ENCODE measurements at places on chromosomes 2 and 18.

- DNase-seq, result no peak
Observed at GRCh38 chr2:27912512-27912911, 22.0 kb downstream of the BABAM2 start.

GRCh38 chr2:123540291-123540690 lies 484.8 kb upstream of the CNTNAP5 start:
- DNase-seq, result no peak

GRCh38 chr2:232239951-232240681 lies 138.4 kb upstream of the ALPP start:
- DNase-seq, result no peak

- DNase-seq, result no peak
Observed at GRCh38 chr18:42113529-42114191, 158.6 kb downstream of the PIK3C3 start.

- no peak for DNase-seq
Observed at GRCh38 chr18:26252411-26252810, 26.2 kb downstream of the TAF4B start.

DNA sequence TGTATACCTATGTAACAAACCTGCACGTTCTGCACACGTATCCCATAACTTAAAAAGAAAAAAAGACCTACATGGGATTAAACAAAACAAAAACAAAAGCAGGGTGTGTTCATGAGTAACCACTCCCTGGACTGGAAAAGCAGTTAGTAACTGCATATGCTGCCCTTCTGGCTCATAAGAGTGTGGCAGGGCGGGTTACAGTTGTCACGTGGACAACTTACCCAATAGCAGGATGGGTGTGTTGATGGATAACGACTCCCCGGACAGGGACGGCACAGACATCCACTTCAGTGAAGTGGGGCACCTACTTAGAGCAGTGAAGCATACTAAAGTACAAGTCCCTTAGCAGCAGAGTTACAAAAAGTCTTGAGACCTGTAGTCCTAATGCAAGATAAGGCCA lies 136.7 kb downstream of the CCBE1 start:
- no peak for DNase-seq

DNA sequence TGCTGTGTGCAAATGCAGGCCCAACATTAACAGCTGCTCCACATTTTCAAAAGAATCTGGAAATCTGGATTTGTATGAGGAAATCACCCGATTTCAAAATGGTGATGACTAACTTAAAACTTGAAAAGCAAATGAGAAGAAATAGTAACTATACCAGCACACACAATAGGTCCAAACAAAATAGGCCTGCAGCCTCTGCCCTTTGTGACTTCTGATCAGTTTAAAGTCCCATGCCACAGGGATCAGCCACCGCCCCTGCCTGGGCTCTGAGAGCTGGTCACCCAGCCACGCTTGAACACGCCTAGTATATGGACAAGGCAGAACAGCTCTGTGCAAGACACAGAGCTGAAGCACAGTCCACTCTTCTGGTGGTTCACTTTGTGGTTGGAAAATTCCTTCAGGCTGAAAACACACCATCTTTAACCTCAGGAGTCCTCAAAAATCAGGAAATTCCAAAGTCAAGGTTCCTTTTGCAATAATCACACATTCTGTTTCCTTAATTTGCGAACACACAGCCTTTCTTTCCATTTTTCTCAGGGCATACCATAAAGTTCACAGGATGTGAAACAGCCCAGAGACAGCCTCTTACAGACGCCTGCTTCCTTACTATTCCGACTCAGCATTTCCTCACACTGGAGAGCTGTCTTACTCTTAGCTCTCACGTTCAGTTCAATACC lies 150.1 kb upstream of the RIOK3 start:
- DNase-seq, result no peak

DNA sequence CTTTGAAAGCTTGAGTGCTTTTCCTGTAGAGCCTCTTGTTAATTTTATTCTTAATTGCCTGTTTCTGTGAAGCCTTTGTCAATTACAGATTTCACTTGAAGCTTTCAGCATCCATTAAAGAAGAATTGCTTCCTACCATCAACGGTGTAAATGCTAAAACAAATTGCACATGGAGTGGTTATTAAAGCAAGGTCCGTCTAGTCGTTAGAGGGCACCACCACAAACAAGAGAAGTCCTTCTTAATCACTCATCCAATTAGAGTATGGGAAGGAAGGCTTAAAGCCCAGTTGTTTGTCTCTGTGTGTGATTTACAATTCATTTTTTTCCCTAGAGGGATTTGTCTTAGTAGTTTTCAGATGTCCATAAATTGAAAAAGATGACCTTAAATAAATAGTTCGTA lies 1.6 kb downstream of the KCNJ3 start:
- DNase-seq, result no peak

DNA sequence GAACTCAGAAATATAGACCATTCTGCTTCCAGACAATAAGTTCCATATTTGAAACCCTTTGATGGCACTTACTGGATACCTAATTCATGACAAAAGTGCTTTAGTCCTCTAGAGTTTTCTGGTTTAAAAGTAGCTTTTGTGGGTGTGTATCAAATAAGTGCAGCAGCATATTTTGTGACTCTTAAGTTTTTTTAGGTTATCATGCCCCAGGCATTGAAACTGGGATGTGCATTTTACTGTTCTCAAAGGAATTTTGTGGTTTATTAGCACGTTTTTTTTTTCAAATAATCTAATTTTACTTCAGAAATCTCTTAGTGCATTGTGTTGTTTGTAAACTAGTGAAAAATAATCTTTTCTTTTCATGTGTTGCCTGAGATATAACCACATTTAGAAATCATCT lies 1.5 kb downstream of the XRCC5 start:
- DNase-seq, result no peak

GRCh38 chr18:53148123-53148522 lies 808.1 kb downstream of the DCC start:
- DNase-seq, result no peak

- DNase-seq, result no peak
Observed at GRCh38 chr2:172560721-172561120, 4.8 kb downstream of the PDK1 start.

- no peak for DNase-seq
Observed at GRCh38 chr2:11490194-11490593, 24.2 kb upstream of the E2F6 start.

DNA sequence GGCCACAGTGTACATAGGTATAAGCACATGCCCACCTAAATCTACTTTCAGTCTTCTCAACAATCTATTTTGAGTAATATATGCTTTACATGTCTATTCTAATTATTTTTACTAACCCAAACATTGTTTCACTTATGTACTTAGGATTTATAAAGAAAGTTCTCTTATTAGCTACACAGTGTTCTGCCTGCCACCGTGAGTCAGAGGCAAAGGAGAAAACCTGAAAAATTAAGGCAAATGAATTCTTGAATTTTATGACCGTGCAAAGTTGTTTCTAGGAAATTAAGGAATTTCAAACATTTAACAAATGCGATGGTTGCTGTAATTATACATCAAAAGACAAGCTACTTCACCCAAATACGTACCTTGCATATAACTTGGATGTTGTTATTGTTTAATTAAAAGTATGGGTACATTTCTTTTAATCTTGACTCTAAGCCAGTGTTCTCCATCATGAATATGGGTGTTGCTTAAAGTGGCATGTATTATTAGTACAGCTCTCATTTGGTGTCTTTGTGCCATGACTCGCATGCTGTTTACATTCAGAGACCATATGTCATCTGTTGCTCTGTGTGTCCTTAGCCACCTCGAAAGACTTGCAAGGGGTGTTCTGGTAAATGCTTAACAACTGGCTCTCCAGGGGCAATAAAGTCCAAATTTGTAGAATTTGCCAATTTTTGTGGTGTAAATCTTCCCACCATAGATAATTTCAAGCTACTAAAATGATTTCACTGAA lies 154.3 kb upstream of the FN1 start:
- DNase-seq, result no peak

DNA sequence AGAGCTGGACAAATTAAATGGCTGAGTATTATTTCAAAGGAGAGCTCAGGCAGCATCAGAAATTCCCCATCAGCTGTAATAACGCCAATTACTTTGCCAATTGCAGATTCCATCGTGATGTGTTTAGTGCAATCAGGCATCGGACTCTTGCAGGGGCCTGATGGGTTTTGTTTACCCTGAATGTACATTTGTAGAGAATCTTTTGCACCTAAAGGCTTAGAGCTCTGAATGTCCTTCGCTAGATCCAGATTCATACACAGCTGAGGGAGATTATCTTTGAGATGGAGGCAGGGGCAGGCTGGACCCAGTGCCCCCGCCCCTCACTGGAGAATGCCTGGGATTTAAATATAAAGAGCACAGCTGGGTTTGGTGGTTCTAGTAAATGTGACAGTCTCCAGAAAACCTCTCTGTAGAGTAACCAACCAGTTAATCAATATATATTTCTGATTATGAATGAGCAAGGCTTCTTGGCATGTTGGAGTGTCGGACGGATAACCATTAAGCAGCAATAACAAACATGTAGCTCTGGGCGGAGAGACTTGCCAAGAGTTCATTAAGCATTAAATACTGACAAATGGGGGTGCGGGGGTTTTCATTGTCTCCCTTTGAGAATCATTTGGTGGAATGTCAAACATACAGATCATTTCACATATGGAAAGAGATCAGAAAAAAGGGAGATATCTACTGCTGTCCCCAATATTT lies 200.9 kb downstream of the SETBP1 start:
- DNase-seq, result no peak

DNA sequence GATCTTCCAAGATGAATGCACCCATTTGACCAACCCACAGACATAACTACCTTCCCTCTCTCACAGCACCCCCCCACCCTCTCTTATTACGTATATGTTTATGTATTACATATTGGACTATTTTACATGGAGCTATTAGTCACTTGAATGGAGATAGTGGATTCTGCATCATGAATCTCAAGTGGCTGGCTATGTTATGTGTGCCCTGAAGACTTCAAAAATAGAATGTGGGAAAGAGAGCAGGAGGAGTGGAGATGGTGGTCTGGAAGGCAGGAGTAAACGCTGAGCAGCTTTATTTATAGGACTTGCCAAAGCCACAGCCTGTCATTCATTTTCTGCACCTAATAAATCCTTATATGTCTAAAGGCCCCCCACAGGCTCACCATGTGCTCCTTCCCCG lies 4.9 kb downstream of the ANTXR1 start:
- DNase-seq, result no peak

- no peak for DNase-seq
Observed at GRCh38 chr2:163878718-163879117, 142.9 kb upstream of the FIGN start.

DNA sequence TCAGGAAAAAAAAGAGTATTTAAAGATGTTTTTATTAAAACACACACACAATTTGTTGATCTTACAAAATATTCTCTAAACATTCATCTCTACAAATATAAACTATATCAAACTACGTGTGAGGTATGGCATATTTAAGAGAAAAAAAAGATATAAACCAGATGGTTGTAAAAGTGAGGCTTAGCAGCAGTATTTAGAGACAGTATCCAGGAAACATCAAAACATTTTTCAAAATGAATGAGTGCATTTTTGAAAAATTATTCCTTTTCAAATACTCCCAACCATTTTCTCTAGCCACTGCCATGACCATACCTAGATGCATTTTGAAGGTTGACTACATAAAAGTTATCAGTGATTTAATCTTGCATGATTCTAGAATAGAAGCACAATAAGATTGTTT lies 38.2 kb upstream of the RAB27B start:
- DNase-seq, result no peak

DNA sequence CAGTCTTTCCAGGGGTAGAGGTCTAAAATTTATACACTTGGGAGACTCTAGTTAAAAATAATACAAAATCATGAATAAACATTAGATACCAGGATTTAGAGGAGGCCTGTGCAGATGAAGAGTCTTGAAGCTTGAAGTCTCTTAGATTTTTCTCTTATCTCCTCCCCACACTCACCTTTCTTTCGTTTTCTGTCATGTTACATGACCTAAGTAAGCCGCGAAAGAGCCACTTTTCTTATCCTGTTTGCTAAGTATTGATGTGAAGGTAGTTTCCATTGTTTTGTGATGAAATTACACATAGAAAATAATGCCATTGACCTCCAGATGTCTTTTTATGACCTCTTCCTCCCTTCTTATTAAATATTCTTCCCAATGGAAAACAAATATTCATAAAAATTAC lies 367.8 kb downstream of the LRRTM1 start:
- DNase-seq, result no peak

DNA sequence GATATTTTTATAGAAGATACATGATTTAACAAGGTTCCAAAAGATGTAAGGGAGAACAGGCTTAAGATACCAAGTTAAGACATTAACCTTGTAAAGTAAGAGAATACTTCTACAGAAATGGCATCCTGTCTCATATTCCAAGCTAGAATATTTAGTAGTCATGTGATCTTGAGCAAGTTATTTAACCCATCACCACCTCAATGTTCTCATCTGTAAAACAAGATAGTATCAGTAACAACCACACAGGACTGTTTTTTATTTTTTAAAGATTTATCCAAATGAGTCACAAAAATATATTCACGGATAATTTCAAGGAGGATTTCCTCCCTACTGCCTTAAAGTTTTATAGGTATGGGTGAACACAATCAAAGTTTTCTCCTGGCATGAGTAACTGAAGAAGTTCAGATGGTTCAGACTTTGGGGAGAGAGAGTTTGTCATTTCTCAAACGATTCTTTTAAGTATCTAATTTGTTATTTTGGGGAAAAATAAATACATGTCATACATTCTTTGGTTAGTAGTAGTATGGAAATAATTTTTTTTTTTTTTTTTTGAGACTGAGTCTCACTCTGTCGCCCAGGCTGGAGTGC lies 25.9 kb downstream of the ROCK1 start:
- DNase-seq, result no peak

DNA sequence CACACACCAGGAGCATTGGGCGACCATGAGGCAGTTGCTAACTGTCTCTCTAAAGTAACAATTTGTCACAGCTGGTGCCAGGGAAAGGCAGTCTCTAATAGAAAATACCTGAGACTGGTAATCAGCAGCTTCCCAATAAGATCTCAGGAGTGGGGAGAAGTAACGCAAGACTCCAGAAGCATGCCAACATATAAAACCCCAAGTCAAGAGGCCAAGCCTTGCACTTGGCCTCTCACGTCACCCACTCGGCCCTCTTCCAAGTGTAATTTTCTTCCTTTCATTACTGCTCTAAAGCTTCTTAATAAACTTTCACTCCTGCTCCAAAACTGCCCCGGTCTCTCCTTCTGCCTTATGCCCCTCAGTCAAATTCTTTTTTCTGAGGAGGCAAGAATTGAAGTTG lies 455.6 kb upstream of the ACVR2A start:
- DNase-seq, result no peak

DNA sequence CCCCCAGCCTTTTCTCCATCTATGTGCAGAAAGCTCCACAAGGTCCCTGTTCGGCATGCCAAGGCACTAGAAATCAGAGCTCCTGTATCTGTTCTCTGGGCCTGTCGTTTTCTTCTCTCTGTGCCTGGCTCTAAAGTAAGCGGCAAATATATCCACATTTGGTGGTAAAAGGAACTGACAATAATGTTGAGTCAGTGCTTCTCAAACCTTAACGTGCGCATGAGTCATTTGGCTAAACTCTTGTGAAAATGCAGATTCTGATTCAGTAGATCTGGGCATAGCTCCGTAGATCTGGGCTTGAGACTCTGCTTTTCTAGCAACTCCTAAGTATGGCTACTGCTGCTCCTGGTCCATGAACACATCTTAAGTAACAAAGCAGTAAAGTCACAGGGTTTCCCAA lies 16.5 kb upstream of the ACSL3 start:
- no peak for DNase-seq

Measured in thoracic aorta (tissue), 2 donors.